Suprapubic skin (tissue), 4 donors: ENCODE measurements at places on chromosomes 6 and 20.

GRCh38 chr20:31851240-31851955 lies 6.0 kb upstream of the FOXS1 start:
- H3K27me3 ChIP-seq, result peaks cover 34% of the 10 kb centered on the region
- no peak overlapping the region for H3K27ac ChIP-seq
- no peaks in the 10 kb centered on the region for H3K36me3 ChIP-seq
- H3K4me1 ChIP-seq, result peaks cover 4% of the 10 kb centered on the region
- H3K4me3 ChIP-seq, result no peak overlapping the region

DNA sequence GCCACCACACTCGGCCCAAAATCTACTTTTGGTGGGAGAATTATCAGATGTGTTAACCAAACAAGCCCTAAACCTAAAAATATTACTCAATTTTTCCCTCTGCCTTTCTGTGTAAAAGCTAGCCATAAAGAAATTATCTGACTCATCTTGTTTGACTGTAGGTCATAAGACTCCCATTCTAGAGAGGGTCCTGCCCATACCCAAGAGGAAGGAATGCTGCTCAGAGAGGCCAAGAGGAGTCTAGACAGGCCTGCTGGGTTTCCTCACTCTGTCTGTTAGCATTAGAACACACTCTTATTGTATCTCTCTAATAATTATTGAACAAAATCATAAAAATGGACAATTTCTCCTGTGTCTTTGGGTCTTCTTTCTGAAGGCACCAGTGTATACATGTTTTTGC lies 26.1 kb downstream of the C6orf141 start:
- DNase-seq, result no peak
- no peaks in the 10 kb centered on the region for H3K4me1 ChIP-seq
- no peaks in the 10 kb centered on the region for H3K36me3 ChIP-seq
- H3K4me3 ChIP-seq, result no peak overlapping the region

DNA sequence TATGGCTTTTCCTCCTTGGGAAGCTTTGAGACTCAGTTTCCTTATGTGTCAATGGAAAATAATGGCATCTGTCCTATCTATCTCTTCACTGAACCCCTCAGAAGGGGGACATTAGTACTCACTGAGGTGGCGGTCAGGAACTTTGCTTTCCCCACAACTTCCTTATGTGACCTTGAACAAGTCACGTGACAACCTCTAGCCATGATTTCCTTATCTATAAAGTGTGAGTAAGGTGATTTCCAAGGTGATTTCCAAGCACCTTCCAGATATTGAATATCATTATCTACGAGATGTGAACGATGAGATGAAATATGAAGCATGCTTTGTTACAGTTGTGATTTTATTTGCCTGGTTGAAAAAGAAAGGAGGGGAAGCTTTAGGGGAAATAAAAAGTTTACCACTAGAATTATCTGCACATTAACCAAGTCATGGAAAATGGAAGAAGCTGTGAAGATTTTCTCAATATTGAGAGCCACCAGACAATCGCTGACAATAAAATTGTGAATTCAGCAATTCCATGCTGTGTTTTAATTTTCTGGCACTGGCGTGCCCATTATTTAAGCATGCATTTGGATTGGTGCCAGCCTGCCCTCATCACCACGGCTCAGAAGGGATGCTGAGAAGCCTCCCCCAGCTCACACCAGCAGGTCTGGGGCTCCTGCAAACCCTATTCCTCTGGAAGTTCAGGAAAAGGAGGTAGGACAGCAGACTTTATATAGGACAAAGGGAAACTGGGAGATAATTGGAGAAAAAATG lies 255.3 kb downstream of the CD83 start:
- no peak overlapping the region for H3K27ac ChIP-seq
- no peaks in the 10 kb centered on the region for H3K36me3 ChIP-seq
- H3K27me3 ChIP-seq, result no peaks in the 10 kb centered on the region
- H3K4me3 ChIP-seq, result no peak overlapping the region

DNA sequence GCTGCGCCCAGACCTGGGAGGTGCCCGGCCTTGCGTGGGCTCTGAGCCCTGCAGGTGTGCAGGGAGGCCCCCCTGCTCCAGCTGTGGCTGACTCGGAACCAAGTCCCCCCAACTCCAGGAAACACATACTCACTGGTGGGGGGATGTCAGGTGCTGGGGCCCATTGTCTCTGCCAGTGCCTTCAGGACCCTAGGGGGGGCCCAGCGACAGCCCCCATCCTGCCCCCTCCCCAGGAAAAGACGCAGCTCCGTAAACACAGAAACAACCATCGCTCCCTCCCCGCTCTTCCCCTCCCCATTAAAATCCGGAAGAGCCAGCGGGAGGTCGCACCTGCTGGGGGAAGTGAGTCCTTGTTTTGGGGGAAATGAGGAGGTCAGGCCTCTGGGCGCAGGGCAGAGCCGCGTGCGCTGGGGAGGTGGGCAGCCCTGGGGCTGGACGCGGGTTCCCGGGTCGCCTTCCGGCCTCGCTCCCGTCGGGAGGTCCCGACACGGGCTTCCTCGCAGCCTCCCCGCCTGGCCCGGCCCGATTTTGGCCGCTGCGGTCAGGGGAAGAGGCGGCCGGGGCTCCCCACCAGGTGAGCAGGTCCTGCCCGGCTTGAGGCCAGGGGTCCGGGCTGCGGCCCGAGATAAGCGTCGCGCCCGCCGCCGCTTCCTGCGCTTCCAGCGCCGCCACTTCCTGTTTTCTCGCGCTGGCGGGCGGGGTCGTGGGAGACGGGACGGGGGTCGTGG lies 6.2 kb downstream of the C20orf204 start:
- H3K4me1 ChIP-seq, result peaks cover 59% of the 10 kb centered on the region
- no peak for DNase-seq
- peak overlapping the region; percentile 46 for H3K4me3 ChIP-seq
- no peaks in the 10 kb centered on the region for H3K36me3 ChIP-seq

DNA sequence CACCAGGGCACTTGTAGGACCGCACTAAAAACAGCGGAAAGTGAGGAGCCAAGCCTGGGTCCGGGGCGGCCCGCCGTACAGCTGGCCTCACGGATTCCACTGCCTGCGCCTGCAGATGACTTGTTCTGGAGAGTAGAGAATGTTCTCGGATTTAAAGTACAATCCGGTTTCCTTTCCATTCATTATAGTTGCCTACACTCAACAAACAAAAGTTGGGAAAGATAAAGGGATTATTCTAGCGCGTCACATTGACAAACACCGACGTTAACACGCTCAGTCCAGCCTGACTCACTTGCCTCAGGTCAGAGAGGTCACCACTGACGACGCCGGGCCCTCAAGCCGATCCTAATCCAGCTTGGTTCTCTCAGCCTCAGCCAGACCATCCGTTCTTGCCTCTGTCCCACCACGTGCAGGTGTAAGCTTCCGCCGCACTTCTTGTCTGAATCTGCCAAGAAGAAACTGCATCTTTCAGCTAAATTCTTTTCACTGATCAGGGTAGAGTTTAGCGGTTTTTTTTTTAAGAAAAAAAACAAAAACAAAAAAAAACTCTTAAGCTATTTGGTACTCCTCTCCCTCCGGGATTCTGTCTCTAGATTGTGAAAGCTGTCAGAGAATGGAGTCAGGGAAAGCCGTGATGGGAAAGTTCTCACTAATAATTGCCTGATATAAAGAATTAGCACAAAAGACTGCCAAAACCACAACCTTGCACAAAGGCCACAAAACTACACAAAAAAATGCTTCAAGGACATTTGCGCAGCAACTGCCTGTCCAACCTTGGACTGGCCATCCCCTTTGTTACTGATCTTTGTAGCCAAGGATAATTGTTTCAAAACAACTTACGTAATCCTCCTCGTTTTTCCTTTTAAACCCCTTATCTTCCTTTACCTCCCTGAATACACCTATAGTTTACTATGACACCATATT lies 1.1 kb upstream of the PHF10 start:
- no peaks in the 10 kb centered on the region for H3K27me3 ChIP-seq
- H3K27ac ChIP-seq, result peak overlapping the region; percentile 96
- DNase-seq, result peak; percentile 84
- no peaks in the 10 kb centered on the region for H3K36me3 ChIP-seq
- peaks cover 28% of the 10 kb centered on the region for H3K4me1 ChIP-seq

GRCh38 chr6:122709922-122710512 lies 69.5 kb upstream of the FABP7 start:
- H3K27me3 ChIP-seq, result no peaks in the 10 kb centered on the region
- DNase-seq, result no peak
- H3K27ac ChIP-seq, result no peak overlapping the region
- H3K4me1 ChIP-seq, result no peaks in the 10 kb centered on the region

- DNase-seq, result no peak
- no peaks in the 10 kb centered on the region for H3K27me3 ChIP-seq
- H3K36me3 ChIP-seq, result peaks cover 40% of the 10 kb centered on the region
- no peak overlapping the region for H3K27ac ChIP-seq
These were observed 2.5 kb upstream of the OGFR start for GRCh38 chr20:62802026-62802712.

- H3K36me3 ChIP-seq, result no peaks in the 10 kb centered on the region
- DNase-seq, result no peak
These were observed 492.5 kb upstream of the FLRT3 start for GRCh38 chr20:14829906-14830305.

- no peaks in the 10 kb centered on the region for H3K4me1 ChIP-seq
- no peak for DNase-seq
- H3K4me3 ChIP-seq, result no peak overlapping the region
These were observed 67.6 kb downstream of the AFG1L start for GRCh38 chr6:108362455-108362854.

DNA sequence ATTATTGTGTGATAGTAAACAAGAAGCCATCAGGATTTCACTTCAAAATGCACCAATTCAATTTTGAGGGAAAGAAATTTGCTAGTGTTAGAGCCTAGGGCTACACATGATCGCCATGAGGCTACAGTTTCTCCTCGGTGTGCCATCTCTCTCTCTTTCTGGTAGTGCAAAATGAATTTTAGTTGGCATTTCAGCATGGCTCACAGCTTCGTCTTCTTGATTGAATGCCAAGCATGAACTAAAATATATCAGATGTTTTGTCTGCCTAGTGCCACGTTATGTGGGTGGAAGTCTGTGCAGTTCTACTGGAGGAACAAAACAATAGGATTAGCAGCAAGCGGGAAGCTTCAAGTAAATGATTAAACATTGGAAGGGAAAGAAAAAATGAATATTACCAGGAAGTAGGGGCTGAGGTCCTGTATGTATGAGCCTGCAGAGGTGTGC lies 6.8 kb upstream of the MRAP2 start:
- DNase-seq, result no peak
- no peaks in the 10 kb centered on the region for H3K36me3 ChIP-seq
- H3K27me3 ChIP-seq, result no peaks in the 10 kb centered on the region
- peak overlapping the region; percentile 19 for H3K4me3 ChIP-seq
- no peak overlapping the region for H3K27ac ChIP-seq
- peaks cover 20% of the 10 kb centered on the region for H3K4me1 ChIP-seq

DNA sequence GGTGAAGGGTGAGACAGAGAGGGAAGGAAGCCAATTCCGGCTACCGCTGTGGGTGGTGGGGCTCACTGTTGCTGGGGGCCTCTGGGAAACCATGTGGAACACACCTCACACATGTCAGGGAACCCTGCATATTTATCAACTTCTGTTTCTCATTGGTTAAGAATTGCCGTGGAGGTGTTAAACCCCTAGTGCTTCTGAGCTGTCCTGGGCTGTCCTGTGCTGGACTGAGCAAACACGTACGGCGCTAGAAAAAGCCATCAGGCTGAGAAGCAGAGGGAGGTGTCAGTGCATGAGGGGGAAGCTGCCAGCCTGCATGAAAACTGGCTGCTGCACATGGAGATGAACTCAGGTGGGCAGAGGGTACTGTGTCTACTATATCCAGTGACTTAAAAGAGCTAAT lies 103.9 kb upstream of the JAG1 start:
- H3K4me1 ChIP-seq, result no peaks in the 10 kb centered on the region
- DNase-seq, result no peak
- no peak overlapping the region for H3K4me3 ChIP-seq
- H3K27me3 ChIP-seq, result no peaks in the 10 kb centered on the region

GRCh38 chr6:96649926-96650325 lies 87.0 kb downstream of the FHL5 start:
- H3K4me1 ChIP-seq, result no peaks in the 10 kb centered on the region
- H3K27ac ChIP-seq, result no peak overlapping the region
- H3K4me3 ChIP-seq, result no peak overlapping the region

DNA sequence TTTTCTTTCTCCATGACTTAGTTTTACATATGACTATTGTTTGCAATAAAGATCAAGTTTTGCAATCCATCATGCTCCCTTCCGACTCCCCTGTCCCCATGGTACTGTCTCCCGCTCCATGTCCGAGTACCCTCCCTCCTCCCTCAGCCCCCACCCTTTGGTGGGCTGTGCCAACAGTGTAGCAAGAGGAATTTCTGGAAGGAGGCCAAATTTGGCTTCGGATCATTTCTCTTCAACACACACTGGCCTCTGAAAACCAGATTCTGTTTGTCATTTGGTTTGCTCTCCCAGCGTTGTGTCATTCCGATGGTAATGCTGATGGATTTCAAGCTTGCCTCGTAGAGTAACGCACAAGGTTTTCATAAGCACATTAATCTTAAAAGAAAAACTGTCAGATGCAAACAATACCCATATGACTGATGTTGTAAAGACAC lies 22.9 kb upstream of the PAX1 start:
- no peaks in the 10 kb centered on the region for H3K27me3 ChIP-seq
- H3K4me3 ChIP-seq, result peak overlapping the region; percentile 31
- peak overlapping the region; percentile 64 for H3K27ac ChIP-seq
- H3K4me1 ChIP-seq, result peaks cover 18% of the 10 kb centered on the region
- H3K36me3 ChIP-seq, result no peaks in the 10 kb centered on the region

DNA sequence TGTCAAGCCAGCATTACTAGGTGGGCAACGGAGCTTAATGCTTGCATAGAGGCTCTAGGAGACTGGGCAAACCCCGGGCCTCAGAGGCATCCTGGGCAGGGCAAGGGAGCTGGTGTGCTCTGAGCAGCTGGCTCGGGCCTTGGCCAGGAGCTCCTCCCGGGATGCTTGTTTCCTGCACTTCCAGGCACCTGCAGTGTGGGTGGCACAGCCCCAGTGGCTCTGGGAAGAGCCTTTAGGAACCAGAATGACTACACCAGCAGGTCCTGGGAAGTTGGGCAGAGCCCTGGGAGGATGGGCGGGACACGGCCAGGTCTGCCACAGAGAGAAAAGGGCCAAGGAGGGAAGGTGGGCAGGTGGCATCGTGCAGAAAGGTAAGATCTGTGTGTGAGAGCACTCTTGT lies 80.4 kb upstream of the CD93 start:
- no peaks in the 10 kb centered on the region for H3K27me3 ChIP-seq
- H3K4me3 ChIP-seq, result no peak overlapping the region
- H3K36me3 ChIP-seq, result no peaks in the 10 kb centered on the region
- no peak overlapping the region for H3K27ac ChIP-seq
- H3K4me1 ChIP-seq, result peaks cover 10% of the 10 kb centered on the region

- no peak overlapping the region for H3K27ac ChIP-seq
- H3K27me3 ChIP-seq, result no peaks in the 10 kb centered on the region
- DNase-seq, result no peak
- no peaks in the 10 kb centered on the region for H3K4me1 ChIP-seq
These were observed 447.9 kb upstream of the PLCB4 start for GRCh38 chr20:8621001-8621400.

DNA sequence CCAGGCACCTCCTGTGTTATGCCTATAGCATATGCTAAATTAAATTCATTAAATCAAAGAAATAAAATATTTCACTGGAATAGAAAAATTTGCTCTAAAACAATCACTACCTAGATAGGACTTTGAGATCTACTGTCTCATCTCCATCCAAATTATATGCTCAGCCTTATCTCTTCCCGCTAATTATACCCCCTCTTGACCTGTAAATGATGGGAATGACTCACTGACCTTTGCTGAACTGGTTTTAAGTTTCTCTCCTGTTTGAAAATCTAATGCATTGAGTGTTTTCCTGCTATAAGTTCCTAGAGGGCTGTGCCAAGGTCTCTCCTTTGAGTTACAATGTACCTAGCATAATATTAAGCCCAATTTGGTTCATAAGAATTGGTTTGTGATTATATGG lies 110.1 kb downstream of the BMP2 start:
- H3K27me3 ChIP-seq, result peaks cover 5% of the 10 kb centered on the region
- no peaks in the 10 kb centered on the region for H3K36me3 ChIP-seq
- no peak for DNase-seq
- H3K4me1 ChIP-seq, result no peaks in the 10 kb centered on the region
